Tongue (tissue), 3 donors: ENCODE measurements at places on chromosomes 1 and 21.

- DNase-seq: no peak
Measured at GRCh38 chr1:37052120-37052519, 17.8 kb upstream of the GRIK3 start.

DNA sequence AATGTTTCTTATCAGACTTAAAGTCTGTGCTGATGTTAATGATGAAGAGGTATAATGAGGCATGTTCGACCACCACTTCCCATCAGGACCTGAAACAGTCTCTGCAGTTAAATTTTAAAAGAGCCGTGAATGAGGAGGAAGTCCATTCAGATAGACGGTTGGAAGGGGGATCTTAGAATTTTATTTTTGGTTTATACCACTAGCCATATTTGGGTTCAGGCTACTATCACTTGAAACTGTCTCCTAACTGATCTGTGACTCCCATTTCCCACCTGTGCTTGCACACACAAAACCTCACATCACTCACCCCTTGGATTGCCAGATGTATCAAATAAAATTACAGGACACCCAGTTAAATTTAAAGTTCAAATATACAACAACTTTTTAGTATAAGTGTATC lies 9.9 kb upstream of the ANKRD13C start:
- DNase-seq: no peak

DNA sequence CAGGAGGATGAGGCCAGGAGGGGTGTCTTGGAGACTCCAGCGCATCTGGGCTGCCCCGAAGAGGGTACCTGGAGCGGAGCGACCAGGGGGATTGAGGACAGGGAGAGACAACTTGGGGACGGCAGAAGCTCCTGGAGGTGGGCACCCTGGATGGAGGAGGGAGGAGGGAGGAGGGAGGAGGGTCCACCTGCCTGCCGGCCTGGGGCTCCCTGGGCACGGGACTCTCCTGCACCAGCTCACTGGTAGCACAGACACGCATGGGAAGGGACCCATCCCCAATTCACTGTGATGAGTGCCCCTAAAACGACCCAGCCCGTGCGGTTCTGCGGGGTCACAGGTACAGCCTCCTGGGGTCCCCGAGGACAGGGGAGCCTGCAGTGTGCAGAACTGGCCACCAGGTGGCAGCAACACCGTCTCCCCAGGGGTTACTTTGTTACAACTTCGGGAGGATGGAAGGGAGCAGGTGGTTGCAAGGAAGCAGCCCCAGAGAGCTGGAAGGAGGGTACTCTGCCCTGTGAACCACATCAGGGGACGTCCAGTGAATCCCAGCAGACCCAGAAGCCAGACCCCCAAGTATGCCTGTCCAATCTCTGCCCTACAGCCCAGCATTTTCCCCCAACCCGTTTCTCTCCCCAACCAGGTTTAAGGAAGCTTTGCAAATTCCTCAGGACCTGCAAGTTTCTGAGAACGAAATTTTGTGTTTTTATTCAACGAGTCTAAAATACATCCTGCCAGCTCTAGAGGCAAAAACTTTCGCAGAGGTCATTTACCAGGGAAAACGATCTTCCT lies 482.4 kb downstream of the NPHP4 start:
- peak; percentile 84 for DNase-seq

- no peak for DNase-seq
Measured at GRCh38 chr1:48532976-48533375, 61.0 kb upstream of the SPATA6 start.

DNA sequence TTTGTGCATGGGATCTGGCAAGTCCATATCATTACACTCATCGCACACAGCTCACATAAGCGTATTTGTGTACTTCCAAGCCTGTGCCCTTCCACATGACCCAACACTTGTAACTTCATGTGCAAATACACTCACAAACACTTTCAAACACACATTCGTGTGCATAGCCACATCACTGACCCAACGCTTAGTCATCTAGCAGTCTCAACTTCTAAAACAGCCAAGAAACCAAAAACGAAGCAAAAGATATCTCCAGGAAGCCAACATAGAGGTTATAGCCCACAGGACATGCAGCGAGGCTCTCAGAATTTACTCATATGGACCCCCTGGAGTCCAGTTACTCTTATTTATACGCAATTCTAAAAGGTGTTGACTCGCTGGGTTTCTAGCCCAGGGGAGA lies 10.9 kb upstream of the GOLT1A start:
- no peak for DNase-seq

DNA sequence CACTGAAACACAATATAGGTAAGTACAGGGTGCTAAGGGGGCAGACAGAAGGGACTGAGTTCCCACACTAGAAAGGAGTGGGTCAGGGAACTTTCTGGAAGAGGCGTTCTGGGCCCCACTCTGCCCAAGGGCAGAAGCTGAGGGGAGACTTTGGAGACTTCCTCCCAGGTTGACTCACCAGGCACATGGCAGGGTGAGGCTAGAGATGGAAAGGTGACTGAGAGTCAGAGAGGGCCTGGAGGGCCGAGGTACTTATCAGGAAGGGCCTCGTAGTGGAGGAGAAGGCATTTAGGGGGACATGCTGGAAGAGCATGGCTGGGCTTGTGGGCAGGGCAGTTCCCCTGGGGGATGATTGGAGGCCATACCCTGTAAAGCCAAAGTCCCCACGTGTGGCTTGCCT lies 159.9 kb upstream of the JUN start:
- no peak for DNase-seq

DNA sequence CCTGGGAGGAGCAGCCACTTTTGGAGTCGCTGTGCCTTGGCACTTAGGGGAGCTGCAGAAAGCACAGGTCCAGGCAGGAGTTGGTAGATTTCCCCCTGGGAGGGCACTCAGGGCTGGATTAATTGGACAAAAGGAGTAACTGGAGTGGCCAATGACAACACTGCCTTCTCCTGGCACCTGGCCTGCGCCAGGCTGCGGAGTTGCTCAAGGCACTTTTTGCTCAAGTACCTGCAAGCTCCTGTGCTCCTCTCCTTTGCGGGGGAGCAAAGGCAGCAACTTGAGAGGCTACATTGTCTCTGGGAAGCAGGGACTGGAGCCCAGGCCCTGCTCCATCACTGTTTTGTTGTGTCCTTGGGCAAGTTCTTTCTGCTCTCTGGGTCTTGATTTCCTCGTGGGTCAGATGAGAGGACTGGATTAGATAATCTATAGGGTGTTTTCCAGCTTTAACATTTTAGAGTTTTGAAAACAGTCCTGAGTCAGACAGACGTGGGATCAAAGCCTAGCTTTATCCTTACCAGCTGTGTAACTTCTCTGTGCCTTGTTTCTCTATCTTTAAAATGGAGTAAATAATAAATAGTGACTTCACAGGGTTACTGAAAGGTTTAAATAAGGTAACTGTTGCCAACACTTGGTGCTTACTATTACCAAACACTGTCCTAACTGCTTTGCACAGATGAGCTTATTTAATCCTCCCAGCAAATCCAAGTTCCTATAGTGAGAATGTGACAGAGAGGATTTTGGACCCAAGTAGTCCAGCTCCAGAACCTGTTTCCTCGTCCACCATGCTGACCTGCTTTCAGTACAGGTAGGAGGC lies 18.0 kb upstream of the GRHL3 start:
- no peak for DNase-seq

GRCh38 chr1:201828217-201828819 lies 639 bp upstream of the IPO9 start:
- DNase-seq: no peak

- no peak for DNase-seq
Measured at GRCh38 chr1:186044079-186044685, 310.0 kb downstream of the HMCN1 start.

GRCh38 chr21:24163539-24163938 lies 1443.7 kb downstream of the MRPL39 start:
- DNase-seq: peak; percentile 1

DNA sequence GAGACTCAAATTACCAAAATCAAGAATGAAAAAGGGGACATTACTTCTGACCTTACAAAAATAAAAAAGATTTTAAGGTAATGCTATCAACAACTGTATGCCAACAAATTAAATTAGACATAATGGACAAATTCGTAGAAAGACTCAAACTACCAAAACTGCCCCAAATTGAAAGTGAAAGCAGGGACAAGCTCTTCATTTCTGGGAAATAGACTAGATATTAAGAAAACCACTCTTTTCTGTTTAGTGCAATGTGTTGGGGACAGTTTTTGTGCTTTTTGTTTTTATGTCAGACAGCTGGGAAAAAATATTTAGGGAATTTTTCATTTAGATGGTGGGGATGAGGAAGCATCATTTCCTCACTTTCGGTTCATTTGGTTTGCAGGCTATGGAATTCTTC lies 4.9 kb upstream of the GBP1 start:
- DNase-seq: no peak

- no peak for DNase-seq
Measured at GRCh38 chr1:201181726-201182125, 8.9 kb upstream of the IGFN1 start.

- DNase-seq: no peak
Measured at GRCh38 chr1:199168888-199169585, 530.2 kb downstream of the PTPRC start.

- DNase-seq: no peak
Measured at GRCh38 chr1:201619513-201619912, 80.6 kb downstream of the NAV1 start.

DNA sequence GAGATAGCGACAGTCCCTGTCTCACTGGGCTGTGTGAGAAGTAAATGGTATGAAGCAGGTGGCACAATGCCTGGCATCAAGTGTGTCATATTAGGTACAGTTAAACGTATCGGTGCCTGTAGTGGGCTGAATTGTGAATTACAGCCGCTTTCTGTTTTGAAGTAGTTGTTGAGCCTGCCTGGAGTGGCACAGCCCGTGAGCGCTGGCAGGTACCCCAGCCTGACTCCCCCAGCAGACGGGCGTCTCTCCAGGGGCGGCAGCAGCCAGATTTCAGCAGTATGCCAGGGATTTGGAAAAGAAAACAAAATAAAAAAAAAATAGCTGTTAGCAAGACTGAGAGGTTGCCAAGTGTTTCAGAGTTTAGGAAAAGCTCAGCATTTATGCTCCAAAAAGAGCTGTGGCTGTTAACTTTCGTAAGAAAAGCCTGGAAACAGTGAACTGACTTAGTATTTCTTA lies 26.6 kb upstream of the GPR153 start:
- DNase-seq: peak; percentile 62

DNA sequence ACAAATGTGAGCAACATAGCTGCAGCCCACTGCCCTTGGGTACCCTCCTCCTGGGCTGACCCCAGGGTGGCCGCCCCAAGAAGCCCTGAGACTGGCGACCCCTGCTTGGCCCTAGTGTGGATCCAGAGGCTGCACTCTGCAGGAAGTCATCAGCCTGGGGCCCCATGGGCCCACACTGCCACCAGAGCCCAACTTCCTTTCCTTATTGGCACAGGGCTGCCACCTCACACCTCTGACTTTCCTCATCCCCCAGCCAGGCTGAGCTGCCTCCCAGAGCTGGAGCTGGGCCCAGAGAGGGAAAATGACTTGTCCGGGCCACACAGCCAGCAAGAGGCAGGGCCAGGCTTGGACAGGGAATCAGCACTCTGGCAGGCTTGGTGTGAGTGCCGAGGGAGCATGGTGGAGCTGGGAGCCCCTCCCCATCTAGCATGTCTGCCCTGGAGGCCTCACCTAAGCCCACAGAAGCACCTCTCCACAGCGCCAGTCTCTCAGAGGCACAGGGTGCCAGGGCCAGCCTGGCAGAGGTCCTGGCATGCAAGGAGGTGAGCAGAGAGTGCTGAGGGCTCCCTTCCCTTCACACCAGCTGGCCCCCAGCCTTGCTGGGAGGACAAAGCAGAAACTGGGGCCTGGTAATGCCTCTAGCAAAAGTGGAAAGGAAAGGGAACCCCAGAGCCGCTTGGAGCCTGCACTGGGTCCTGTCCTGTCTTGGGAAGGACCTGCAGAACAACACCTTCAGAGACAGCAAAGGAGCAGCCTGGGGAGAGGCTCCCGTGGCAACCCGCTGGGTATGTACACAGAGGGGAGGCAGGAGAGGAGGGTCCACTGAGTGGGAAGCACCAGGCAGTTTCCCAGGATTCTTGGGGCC lies 3.2 kb downstream of the RAP1GAP start:
- no peak for DNase-seq

- peak; percentile 80 for DNase-seq
Measured at GRCh38 chr1:223739366-223740037, 27.2 kb downstream of the CAPN2 start.

- DNase-seq: peak; percentile 41
Measured at GRCh38 chr1:225426395-225427234, 1.2 kb downstream of the LBR start.

GRCh38 chr1:16984717-16985116 lies 4.3 kb upstream of the MFAP2 start:
- peak; percentile 73 for DNase-seq

- no peak for DNase-seq
Measured at GRCh38 chr1:223234170-223234514, 91.1 kb upstream of the TLR5 start.

GRCh38 chr1:30905403-30905802 lies 3.2 kb downstream of the SDC3 start:
- no peak for DNase-seq

DNA sequence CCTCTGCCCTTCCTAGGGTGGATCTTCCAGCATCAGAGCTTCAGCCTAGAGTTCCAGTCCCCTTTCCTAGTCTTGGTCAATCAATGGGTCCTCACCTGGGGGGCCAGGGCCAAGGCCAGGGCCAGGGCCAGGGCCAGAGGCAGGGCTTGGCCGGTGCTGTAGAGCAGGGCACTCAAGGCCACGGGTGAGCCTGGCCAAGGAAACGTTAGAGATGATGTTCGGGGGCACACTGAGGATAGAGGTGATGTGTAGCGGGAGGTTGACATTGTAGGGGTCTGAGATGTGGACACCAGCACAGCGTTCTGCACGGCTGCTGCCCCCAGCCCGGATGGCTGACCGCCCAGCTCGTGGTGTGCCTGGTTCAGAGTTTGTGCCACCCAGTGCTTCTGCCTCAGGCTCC lies 5.4 kb upstream of the USF1 start:
- DNase-seq: no peak
